ENCODE measurements at places on chromosomes 16 and 17.

DNA sequence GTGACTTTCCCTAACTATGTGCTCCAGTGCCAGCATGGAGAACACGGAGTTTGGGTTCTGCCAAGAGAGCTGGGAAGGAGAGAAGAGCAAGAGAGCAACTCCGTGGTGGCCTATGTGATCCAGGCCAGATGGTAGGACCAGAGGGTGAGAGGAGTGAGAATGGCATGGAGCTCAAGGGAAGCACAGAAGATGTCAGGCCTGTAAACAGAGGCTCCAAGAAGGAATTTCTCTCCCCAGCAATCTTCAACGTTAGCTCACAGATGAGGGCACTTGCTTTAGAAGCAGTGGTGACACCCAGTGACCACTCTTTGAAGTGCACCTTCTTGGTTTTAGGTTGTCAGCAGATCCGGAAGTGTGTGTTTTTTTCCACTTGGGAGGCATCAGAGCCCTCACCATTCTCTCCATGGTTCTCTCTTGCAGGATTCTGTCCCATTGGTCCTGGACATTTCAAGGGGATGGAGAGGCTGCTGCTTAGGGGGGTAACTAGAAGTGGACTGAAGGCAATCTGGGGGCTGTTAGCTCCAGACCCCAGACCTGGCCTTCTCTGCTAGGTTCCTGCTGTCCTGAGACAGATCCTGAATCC is 18.1 kb upstream of the TMEM98 start:
- DNase-seq: peak; percentile 48

DNA sequence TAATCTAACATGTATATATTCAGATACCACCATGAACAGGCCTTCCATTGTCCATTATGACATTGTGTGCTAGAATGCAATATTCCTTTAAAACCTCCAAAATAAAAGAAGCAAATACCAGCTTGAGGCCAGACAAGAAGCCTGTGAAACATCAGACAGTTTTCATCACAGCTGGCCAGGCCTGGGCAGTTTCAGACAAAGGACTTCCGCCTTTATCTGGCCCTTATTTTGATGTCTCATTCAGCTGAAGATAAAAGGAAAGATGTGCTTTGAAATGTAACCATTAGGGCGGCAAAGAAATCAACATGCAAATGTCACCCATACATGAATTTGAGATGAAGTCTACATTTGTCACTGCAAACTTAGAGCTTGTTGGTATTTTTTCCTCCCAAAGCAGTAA is 737.5 kb downstream of the KCNJ2 start:
- no peak for DNase-seq

DNA sequence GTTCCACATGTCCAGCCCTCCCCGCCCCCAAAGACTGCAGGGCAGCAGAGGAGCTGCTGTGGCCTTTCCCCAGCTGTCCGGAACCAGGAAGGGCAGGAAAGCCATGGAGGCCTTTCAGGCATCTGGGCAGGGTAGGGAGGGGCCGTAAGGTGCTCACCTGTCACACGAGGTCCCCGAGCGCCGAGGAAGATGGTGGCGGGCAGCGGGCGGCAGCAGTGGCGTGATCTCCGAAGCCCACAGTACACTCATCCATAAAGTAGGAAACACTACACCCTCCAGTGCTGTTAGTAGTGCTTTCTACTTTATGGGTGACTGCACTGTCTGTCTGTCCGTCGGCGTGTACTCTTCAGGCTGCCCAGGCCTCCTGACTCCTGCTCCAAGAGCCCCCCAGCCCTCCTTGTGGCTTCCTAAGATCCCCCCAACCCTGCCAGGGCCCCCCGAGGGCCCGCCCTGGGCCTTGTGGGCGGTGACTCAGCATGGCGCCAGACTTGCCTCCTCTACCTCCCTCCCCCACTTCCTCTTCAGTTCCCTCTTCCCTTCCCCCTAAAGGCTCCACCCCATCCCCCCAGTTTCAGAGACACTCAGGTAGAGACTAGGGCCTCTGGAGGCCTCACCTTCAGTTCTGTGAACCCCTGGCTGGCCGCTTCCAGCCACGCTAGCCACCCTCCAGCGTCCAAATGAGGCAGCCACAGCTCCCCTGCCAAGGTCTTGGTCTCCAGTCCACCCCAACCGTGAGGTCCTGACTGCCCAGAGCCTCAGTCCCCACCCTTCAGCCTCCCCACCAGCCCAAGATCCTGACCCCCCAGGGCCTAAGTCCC is 2.6 kb upstream of the TSPOAP1 start:
- no peak for DNase-seq

- DNase-seq: no peak
These were observed 4.9 kb downstream of the COX6A2 start for GRCh38 chr16:31423241-31423640.

DNA sequence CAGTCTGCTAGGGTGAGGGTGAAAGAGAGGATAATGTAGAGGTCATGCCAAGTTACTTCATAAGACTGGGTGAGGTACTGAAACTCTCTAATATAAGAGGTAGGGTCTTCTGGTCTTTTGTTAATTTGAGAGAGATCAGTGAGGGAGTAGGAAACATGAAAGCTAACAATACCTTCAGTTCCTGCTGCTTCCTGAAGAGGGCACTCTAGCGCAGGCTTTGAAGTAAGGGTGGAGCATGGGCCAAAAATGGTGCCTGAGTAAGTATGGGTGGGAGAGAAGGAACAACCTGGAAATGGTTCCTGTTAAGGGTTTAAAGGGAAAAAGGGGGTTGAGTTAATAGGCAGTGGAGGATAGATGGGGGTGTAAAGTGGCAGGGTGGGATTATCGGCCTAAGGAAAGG is 2449.5 kb downstream of the TP53TG3F start:
- DNase-seq: no peak

DNA sequence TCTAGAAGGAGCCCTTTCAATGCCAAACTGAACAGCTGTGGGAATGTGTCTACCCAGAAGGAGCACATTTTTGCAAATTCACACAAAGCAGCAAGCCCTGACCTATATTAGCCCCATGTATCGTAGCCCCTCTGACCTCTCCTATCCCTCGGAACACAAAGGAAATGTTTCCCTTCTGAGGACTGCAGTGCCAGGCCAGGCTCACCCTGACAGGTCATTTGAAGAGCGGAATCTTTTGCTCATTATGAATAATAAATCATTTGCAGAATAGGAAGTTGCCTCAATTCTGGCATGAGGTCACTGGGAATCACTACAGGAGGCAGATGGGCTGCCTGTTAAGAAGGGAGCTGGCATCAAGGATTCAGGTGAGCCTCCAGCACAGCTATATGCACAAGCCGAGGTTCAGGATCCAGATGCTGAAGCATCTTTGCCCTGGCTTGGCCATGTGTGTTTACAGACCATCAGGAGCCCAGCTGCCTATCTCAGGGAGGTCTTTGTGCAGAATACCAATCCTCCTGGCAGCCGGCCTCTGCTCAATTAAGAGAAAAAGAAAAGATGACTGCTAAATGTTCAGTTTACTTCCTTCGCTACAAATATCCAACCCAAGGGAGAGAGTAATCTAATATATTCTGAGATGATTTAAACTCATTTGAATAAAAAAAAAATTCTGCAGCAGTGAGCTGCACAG is 119.4 kb downstream of the USP31 start:
- DNase-seq: no peak

GRCh38 chr17:81470944-81471817 is 41.4 kb downstream of the ACTG1 start:
- no peak for DNase-seq

DNA sequence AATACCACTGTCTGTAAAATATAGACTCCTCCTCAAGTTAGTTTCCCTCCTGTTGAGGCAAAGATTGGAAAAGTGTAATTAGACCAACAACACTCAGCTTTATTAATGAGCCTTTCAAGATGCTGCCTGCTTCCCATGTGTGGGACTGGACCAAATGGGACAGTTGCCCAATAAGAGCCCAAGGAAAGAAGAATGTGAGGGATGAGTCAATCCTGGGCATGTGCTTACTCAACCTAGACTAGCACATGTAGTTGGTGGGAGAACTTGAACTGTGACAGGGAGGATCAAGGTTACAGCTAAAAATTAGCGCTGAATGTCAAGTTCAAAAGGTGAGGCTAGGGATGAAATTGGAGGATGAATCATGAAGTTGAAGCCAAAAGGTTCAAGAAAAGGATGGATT is 435.5 kb downstream of the CA10 start:
- DNase-seq: no peak

DNA sequence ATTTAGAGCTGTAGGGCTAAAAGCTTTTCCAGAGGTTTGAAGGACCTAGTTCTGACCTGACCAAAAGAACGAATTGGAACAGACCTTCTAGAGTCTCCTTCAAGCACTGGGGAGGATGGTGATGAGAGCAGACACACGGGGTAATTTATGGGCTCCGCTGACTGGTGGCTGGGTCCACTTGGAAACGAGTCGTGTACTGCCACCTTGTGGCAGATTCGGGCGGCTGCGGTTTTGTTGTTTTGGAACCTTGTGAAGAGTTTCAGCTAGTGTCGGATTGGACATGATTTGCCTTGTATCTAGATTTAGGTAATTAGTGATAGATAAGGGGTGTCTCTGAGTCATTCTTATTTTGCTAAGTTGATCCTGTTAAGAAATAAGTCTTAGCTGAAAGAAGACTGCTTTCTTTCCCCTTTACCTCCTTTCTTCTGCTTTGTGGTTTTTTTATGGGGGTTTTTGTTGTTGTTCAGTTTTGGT is 98.9 kb downstream of the AATF start:
- peak; percentile 65 for DNase-seq

GRCh38 chr16:46573008-46573833 is 48.0 kb downstream of the SHCBP1 start:
- no peak for DNase-seq

GRCh38 chr17:37502009-37502936 is 12.6 kb downstream of the DUSP14 start:
- DNase-seq: no peak

DNA sequence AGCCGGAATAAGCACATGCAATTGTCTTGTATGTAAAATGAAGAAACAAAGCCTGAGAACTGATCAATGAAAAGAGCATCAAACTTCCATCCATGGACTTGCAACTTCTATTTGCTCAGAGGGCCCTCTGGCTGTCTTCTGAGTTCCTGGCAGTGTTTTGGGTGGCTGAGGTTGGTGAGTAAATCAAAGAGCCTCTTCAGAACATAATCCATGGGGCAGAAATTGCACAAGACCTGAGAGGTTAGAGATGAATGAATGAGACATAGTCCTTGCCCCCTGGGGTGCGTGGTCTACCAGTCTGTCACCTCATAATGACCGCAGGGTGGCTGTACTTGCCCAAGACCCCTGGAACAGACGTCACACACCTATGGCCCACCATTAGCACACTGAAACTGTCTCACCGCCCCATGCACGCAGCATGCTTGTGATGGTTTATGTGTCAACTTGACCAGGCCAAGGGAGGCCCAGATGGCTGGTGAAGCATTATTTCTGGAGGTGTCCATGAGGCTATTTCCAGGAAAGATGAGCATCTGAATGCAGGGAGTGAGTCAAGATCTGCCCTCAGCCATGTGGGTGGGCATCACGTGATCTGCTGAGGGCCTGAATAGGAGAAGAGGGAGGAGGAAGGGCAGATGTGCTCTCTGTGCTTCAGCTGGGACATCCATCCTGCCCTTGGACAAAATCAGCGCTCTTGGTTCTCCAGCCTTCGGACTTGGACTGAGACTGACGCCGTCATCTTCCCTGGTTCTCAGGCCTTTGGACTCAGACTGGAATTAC is 8.3 kb downstream of the PIK3R6 start:
- no peak for DNase-seq

DNA sequence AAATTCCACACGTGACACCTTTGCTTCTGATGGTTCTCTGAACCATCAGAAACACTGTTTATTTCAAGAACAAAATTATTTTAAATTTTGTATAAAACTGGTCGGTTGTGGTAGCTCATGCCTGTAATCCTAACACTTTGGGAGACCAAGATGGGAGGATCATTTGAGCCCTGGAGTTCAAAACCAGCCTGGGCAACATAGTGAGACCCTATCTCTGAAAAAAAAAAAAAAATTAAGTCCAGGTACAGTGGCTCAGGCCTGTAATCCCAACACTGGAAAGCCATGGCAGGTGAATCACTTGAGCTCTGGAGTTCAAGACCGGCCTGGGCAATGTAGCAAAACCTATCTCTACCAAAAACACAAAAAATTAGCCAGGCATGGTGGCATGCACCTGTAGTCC is 8.3 kb upstream of the KANSL1 start:
- DNase-seq: no peak

DNA sequence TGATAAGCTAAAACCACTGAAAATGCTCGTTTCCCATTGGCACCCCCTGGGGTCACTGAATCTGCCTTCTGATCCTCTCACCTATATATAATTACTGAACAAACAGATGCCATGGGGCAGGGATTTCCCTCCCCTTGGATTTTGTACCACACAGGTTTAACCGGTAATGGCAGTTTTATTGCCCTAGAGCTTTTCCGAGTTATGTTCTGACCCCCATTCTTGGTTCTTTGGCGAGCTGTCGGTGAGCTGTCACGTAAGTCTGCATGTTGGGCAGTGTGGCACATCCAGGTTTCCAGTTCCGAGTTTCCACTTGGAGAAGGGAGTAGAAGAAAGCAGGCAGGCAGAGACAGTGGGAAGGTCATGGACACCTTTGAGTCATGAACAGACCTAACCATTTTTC is 7.1 kb downstream of the TMEM97 start:
- DNase-seq: no peak

DNA sequence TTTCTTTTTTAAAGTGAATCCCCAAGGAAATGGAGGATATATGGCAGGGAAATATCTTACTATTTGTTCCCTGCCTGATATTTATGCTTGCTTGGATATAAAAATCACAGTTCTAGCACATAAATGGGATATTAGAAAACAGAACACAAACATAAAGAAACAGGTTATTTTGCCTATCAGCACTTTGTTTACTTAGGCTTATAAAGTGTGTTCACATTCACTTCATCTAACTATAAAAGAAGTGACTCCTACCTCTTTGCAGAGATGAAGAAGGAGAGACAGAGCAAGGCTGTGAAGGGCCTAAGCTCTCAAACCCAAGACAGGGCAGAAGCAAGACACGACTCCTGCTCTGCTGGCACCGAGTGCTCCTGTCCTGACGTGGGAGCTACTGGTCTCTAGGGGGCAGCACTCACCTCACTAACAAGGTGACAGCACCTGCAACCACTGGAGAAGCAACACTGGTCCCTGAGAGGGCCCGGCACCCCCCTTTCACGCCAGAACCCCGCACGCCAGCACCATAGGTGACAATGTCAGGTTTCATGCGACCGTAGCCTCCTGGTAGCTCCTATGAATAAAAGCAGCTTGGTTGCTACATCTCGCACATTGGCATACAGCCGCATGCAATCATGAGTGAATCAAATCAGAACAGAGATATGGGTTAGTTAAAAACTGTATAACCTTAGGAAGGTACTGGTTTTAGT is 32.0 kb downstream of the MBTPS1 start:
- DNase-seq: no peak

DNA sequence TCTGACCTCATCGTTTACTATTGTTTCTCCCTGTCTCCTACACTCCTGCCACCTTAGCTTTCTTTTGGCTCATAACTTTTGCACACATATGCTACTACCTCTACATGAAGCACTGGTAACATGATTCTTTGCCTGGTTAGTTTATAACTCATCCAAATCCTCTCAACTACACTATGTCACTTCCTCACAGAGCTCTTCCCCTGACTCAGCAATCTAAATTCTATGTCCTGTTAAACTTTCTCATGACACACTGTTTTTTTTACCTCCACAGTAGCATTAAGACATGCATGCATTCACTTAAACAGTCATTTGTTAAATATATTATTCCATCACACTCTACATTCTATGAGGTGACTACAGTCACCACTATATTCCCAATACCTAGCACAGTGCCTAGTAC is 19.7 kb downstream of the APPBP2 start:
- DNase-seq: no peak
